G401 (cell line): ENCODE measurements at places on chromosomes 2 and 18.

DNA sequence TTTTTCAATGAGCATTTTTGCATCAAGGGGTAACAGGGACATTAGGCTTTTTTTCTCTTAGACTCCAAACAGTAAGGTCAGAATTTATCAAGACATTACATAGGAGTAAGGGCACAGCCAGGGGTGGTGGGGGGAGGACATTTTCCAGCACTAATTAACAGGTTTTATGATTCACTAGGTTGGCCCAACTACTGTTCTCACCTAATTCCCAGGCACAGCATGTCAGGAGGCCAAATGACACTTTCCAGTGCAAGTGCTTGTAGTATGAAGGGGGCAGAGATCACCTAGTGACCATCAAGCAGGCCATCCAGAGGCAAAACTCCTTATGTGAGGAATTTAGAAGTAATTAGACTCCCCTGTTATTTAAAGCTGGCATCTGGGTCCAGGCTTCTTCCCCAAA, 3.9 kb upstream of the MBD2 start:
- no peak for DNase-seq

- DNase-seq = no peak
These were observed 125.8 kb downstream of the C1D start for GRCh38 chr2:67936969-67937368.

GRCh38 chr2:203737360-203737759, 30.9 kb downstream of the CD28 start:
- DNase-seq = no peak

- no peak for DNase-seq
These were observed 91.6 kb downstream of the EHBP1 start for GRCh38 chr2:62797107-62797506.

DNA sequence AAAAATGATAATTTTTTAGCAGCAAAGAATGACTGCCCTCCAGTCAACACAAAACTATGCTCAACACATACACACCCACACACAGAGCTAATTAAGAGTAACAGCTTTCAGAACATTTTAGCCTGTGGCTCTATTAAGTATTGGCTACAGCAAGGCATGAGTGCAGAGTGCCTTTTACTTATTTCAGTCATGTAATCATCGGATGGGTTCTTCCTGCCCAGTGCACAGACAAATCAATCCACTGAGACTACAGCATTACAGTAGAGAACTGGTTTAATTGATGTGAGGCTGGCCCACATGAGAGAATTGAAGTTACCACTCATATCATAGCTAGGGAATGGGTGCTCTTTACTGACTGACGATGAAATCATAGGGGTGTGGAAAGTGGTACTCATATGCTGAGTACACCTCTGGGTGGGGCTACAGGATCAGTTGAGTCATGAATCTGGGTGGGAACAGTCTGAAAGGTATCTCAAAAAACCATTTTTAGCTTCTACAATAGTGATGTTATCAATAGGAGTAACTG, 241.0 kb downstream of the FSIP2 start:
- no peak for DNase-seq

GRCh38 chr2:64930258-64930671, 58.9 kb upstream of the SLC1A4 start:
- no peak for DNase-seq

- no peak for DNase-seq
These were observed 34.8 kb upstream of the TAF1B start for GRCh38 chr2:9808334-9809063.

DNA sequence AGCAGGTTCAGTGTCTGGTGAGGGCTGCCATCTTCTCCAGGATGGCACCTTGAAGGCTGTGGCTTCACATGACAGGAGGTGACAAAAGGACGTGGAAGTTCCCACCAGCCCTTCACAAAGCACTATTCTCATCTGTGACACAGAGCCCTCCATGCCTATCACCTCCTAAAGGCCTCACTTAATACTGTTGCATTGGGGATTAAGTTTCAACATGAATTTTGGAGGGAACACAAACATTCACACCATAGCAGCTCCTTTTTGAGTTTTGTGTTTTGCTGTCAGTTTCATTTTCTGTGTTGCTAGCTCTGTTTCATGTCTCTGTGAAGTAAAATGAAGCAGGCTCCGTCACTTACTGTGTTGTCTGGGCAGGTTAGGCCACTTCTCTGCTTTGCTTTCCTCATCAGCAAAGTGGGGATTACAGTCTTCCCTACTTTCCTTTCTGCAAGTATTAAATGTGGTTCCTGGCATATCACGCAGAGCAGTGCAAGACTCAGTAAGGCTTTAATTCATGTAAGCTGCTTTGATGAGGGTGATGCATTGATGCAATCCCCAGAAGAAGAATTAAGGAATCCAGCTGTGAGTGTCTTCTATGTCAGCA, 31.6 kb downstream of the LIMS1 start:
- DNase-seq = no peak

DNA sequence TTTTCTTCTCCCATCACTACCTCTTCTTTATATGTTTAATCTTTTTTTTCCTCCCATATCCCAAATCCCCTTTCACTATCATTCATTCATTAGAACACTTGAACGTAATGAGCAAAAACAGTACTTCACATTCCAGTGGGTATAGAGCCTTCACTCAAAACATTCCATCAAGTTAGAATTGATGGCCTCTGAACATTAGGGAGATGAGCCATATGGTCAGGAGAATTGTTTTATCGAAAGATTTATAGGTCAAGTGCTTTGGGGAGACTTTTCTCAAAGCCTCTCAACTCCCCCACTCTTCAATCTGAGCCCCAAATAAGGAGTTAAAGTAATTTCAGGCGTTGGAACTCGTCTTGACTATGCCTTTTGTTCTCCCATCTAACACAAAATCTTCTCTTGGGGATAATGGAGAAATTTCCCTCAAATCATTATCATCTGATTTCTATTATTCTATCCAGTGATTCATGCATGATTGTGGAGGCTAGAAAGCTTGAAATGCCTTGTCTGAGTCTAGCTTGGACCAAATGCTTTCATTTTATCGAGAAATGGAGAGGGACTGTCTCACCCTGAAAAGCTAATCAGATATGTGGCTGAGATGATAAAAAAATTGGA, 79.2 kb downstream of the KIAA2012 start:
- DNase-seq = no peak

GRCh38 chr2:122378521-122378920, 623.1 kb downstream of the TSN start:
- DNase-seq = no peak

DNA sequence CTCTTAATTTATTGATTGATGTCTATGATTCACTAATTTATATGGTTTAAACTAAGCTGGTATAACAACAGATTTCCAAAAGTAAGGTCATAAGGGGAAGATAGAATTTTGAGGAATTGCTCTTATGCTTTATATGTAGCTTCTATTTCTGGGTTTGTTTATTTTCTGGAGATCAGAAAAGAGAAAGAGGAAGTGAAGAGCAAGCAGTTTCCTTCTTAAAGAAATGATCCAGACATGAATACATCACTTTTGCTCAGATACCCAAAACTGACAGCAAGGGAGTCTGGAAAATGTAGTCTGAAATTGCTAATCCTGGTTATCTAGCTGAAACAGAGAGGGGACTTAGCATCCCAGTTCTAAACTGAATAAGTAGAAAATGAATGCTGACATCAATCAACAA, 912.5 kb upstream of the CRIM1 start:
- no peak for DNase-seq

GRCh38 chr2:218472988-218473387, 54.1 kb downstream of the VIL1 start:
- no peak for DNase-seq

- no peak for DNase-seq
These were observed 79.0 kb upstream of the PROKR1 start for GRCh38 chr2:68564426-68564825.

GRCh38 chr2:175931805-175932204, 70.3 kb downstream of the LNPK start:
- DNase-seq = no peak

DNA sequence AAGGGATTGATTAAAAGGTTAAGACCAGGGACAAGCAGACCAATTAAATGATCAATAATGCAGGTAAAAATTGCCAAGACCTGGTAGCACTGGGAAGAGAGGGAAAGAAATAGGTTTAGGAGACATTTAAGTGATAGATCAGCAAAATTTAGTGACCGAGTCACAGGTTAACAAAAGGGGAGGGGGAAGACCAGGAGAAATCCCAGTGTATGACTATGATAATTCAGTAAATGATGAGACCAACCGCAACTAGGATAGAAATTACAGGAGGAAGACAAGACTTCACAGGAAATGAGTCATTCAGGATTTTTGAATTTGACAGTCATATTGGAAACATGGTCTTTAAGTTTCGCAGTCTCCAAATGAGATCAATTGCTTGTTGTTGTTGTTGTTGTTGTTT, 62.9 kb downstream of the COBLL1 start:
- DNase-seq = no peak

DNA sequence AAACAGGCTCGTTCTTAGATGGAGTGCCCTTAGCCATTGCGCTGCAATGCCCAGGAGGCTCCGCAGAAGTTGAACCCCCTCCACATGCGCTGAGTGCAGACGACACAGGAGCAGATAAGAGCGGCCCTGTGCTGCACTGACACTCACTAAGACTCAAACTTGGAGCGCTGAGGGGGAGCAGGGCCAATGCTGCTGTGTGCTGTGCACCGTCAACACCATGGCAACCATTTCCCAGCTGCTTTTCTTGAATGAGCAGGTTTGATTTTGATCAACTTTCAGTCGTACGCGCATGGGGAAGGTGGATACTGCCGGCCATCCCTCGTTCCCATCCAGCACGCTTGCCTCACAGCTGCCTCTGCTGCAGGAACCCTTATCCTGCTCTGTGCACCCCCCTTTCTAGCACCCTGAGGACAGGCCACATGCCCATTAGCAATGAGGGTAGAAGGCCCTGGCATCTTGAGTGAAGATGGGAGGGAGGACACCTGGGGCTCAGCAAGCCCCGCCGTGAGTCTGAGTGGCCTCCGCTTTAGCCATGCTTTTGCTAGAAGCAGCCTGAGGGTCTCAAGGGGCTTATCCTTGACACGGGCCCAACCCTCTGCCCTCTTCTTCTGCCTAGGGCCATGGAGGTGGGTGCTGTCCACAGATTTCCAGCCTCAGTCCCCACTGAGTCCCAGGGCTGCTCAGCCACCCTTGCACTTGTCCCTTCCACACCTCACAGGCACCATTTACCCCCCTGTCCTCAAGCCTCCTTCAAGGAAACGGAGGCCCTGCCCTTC, 271.9 kb downstream of the PHLPP1 start:
- DNase-seq = no peak

DNA sequence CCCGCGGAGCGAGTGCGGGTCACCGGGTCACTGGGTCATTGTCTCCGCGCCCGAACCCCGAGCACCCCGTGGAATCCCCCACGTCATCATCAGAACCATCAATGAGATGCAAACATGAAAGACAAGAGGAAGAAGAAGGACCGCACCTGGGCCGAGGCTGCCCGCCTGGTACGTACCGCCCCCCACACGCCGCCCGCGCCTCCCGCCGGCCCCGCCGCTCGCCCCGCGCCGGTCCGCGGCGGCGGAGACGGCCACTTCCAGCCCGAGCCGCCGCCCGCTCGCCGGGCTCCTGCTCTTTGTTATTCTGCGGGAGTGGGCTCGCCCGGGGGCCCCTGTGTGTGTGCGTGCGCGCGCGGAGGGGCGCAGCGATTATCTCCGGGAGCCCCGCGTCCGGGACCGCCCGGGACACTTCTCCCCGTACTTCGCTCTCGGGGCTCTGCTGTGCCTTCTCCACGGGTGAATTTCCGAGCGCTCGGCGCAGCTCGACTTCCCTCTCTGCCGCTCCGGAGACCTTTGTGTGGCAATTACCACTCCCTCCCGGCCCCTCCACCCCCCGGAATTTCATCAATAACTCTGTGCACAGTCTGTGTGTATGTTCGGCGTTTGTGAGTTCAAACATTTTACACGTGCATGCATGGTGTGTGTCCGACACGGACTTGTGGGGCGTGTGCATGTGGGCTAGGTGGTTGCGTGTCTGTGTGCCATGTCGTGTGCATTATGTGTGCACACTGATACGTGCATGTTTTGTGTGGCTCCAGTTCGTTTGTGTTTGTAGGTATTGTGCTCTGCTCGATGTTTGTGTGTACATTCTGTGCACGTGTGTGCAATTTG, 714 bp downstream of the ASXL3 start:
- DNase-seq = peak; percentile 11
